NCI-H1417 treated with DMSO at 0.1 percent for 48 hours (cell line): ENCODE measurements at places on chromosomes 3 and 15.

DNA sequence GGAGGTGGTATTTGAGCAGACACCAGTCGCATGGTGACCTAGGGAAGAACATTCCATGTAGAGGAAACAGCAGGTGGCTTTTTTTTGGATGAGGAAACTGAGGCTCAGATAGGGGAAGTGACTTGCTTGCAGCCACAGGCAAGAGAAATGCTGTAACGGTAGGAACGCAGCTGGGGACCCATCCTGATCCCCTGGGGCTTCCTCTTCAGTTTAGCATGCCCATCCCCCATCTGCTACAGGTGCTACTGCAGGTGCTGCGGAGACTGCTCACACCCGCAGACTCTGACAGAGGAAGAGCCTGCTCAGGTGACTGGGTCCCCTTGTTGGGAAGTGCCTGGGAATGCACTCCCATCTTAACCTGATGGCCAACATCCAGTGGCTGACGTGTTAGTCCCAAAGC lies 55.4 kb upstream of the SEC13 start:
- DNase-seq, result no peak

- DNase-seq, result no peak
Observed at GRCh38 chr15:96564546-96564945, 234.0 kb downstream of the NR2F2 start.

DNA sequence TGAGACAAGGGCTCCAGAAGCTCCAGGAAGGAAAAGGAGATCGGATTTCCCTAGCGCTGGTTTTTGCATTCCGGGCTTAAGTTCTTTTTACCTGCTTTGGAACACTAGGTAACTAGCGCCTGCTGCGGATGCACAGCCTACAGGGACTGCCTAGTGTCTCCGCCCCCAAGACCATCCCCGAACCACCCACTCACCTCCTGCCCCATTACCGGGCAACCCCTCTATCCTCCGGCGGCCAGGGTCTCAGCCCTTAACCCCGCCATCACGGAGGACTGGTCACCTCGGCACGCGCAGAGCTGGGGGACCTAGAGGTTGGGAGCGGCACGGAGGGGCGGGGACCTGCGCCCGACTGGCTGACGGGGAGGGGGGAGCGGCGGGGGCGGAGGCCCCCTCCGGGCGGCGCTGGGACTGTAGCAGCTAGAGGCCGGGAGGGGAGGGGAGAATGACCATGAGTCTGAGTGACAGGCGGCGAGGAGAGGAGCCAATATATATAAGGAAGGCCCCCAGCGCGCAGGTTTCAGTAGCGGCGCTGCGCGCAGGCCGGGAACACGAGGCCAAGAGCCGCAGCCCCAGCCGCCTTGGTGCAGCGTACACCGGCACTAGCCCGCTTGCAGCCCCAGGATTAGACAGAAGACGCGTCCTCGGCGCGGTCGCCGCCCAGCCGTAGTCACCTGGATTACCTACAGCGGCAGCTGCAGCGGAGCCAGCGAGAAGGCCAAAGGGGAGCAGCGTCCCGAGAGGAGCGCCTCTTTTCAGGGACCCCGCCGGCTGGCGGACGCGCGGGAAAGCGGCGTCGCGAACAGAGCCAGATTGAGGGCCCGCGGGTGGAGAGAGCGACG lies at the start of gene DLL4:
Gene DLL4 (plus strand): TSS at position 520 of the 839 bp plus-strand sequence. CDS start 329 bp downstream, outside the sequence.
- peak; percentile 42 for DNase-seq

GRCh38 chr3:100761211-100761942 lies 52.1 kb downstream of the TFG start:
- DNase-seq, result no peak

DNA sequence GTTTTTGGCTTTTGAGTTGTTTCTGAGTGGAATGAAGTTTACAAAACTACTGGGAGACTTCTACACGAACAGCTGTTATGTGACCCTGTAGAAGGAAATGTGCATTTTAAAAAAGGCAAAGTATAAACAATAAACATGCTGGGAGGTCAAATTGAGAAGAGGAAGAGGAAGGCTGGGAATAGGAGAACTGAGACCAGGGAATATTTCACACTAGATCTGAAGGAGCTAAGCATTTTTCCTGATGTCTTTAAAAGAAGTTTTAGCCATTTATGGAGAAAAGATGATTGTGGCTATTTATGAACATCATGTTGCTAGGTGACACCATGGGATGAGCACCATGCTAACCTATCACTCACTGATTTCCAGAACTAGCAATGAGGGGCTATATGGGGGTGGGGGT lies 76.3 kb upstream of the FAM98B start:
- DNase-seq, result no peak

DNA sequence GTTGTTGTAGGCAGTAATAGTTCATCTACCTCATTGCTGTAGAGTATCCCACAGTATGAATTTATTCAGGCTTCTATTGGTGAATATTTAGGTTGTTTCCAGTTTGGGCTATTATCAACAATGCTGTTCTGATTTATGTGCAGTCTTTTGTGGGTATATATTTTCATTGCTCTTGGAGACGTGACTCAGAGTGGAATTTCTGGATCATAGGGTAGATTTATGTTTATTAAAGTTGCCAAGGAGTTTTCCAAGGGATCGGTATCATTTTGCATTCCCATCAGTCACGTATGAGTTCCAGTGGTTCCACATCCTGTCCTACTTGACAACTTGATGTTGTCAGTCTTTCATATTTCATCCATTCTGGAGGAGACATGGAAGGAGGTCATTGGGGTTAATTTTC lies 8.4 kb upstream of the HRH1 start:
- DNase-seq, result no peak

GRCh38 chr3:117017135-117017894 lies 307.7 kb downstream of the TUSC7 start:
- no peak for DNase-seq

DNA sequence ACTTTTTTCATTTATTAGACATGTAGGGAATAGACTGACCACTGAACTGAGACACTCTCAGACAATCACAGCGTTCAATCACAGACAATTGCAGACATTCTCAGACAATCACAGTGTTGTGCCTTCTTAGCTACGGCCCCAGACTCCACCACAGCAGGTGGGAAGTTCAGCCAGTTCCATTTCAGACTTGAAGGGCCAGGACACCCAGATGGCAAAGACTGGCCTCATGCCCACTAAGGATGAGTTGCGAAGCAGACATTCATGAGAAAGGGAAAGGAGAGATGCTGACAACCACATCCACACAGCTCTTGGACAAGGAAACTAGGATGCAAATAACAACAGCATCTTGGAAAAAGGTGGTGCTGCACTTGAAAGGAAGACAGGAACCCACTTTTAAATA lies 21.9 kb upstream of the ALDH1L1 start:
- no peak for DNase-seq

GRCh38 chr3:72887705-72888545 lies at the start of gene GXYLT2:
TSS of gene GXYLT2 (plus strand) at chr3:72888046. CDS start at chr3:72888234, 188 bp downstream.
- no peak for DNase-seq

- DNase-seq, result no peak
Observed at GRCh38 chr3:100880845-100881244, 112.4 kb downstream of the ABI3BP start.

GRCh38 chr3:72972706-72973030 lies 23.9 kb upstream of the PPP4R2 start:
- DNase-seq, result no peak

GRCh38 chr3:134846911-134847317 lies 51.9 kb downstream of the EPHB1 start:
- no peak for DNase-seq

GRCh38 chr3:168051531-168052471 lies 43.9 kb downstream of the GOLIM4 start:
- DNase-seq, result no peak
